LoVo (cell line): ENCODE measurements at places on chromosomes 3 and 15.

DNA sequence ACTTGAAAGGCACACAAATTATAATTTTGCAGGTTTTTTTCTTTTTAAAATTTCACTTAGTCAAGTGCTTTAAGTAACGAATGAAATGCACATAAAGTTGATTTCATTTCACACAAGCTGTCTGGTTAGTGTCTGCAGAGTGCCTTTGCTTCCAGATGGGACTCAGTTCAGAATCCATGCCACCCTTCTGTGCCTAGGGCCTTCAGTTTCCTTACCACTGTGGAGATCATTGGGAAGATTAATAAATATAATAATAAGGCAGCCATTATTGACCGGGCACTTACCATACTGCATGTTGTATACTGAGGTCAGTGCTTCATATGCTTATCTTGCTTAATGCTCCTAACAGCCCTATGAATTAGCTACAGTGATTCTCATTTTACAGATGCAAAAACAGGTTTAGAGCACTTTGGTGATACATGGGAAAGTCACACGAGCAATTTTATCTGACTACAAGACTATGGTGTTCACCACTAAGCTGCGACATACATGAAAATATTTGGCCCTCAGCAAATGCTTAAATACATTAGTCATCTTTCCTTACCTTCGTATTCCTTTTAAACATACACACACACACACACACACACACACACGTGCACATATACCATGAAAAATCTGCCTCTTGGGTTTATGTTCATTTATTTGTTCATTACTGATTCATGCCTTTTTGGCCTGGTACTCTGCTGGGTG, 3.1 kb downstream of the NMNAT3 start:
- DNase-seq, result no peak

DNA sequence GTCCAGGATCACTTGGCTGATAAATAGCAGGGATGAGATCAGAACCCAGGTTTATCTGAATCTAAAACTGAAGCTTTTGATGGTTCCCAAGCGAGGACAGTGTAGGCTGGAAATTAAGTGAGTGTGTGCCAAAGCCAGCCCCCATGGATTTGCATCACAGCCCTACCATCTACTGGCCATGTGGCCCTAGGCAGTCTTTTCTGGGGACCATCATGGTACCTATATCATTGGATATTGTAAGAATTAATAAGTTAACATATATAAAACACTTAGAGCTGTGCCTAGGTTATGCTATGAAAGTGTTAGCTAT, 32.8 kb upstream of the SSR3 start:
- no peak for DNase-seq

- no peak for DNase-seq
These were observed 545.6 kb upstream of the ZNF385D start for GRCh38 chr3:22296601-22297000.

DNA sequence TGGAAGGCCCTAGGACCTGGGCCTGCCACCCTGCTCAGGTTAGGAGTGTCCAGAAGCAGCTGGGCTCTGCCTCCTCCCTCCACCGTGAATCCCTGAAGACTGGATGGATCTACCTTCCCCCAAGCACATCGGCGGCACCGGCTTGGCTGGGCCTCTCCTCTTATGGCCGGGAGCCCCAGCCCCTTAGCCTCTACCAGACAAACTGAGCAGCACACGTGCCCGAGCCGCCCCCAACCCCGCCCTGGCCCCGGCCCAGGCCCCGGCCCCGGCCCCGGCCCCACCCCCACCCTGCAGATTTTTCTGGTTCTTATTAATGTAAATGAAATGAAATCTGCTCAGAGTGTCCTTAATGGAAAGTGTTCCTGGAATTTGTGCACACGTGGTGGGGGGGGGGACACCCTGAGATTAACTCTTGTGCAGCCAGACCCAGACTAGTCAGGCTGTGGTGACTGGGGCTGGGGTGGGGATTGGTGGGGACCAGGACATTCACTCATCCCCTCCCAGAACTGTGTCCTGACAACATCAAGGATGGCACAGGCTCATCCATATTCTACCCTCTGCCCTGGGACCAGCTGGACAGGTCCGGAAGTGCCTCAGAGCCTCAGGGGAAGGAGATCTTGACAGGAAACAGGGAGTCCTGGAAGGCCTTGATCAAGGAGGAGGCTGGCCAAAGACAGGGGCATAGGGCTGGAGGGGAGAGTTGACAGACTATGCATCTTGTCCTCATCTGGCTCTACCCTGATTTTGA, 30.9 kb upstream of the SEMA3F start:
- DNase-seq, result no peak

- no peak for DNase-seq
These were observed 71.9 kb downstream of the ARHGEF26 start for GRCh38 chr3:154193000-154193615.

DNA sequence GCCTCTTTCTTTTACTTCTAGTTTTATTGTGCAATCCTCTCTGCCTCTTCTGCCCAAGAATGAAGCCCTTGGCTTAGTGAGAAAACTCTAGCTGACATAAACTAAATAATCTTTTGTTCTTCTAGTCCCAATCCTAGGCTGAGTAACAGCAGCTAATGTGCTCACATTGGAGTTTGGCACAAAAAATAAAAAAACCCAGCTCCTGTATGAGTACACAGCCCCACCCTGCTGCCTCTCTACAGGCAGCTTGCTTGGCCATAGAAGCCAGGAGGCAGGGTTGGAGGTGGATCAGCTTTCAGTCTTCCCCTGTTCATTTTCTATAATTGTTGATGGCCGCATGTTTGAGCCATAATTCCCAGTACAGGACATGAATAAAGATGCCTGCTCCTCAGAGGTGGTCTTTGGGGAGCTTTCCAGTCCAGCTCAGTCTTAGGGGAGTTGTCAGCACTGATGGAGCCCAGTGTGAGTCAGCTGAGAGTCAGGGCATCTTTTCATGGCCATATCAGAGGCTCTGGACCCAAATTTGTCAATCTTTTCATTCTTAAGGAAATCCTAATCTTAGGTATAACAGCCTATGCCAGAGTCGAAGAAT, 46.7 kb downstream of the RTP1 start:
- no peak for DNase-seq

GRCh38 chr3:32457971-32458471, 44.6 kb downstream of the CMTM6 start:
- DNase-seq, result no peak

DNA sequence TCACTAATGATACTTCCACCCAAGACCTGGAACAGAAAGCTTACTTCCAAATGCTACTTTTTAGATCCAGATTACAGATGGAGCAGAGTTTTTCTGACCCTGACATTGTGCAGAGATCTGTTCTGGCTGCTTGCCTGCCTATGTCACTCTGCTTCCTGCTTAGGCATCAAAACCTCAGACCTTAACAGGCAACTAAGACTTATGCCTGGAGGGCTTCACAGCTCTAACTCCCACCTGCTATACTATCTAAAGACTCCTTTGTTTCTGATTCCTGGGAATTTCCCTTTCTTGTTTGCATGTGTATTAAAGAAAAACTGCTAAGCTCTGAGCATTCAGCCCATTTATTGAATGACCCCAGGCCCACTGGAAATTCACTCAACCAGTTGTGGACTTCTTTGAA, 157.4 kb upstream of the NPHP3 start:
- no peak for DNase-seq

DNA sequence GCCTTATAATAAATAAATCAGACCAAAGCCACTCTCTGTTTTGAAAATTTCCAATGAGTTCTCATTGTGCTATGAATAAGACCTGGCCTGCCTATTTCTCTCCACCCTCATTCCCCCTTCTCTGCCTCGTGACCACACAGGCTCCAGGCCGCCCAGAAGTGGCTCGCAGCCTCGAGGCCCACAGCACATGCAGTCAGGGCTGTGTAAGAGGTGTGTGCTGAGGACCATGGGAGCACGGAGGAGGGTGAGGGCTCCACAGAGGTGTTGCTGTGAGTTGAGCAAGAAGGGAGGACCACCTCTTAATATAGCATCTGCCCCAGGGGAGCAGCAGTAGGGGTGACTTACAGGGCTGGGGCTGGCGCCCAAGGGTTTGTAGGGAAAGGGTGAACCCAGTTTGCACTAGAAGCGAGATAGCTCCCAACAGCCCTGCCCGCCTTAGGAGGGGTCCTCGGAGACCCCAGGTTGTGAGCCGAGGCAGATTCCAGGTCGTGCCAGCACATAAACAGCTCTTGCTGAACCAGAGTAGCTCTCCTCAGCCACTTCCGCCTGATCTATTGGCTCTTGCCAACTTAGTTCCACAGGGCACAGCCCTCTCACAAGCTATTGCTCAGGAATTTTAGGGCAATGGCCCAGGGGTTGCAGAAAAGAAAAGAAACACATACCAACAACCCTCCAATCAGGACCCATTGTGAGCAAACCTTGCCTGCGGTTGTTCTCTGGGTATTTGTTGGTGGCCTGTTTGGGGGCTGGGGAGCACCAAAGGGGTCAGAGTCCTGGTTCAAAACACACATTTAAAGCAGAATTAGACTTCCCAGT, 117.7 kb downstream of the MYLK start:
- DNase-seq, result no peak

DNA sequence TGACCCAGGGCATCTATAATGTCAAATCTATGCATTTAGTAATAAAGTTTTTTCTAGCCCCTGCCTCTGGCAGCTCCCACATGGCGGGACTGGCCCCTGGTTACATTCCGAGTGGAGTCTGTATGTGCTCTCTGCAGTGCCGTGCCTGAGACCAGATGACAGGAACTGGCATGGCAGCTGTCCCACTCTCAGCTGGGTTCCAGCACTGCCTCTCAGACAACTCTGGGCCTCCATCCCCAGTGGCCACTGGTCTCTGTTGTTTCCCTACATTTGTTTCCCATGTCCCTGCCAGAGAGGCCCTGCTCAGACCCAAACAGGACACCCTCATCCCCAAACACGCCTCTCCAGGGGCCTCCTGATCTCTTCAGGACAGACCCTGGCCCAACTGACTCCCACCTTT, 109.3 kb downstream of the OCA2 start:
- no peak for DNase-seq

GRCh38 chr3:62655691-62656063, 219.5 kb downstream of the CADPS start:
- DNase-seq, result no peak

DNA sequence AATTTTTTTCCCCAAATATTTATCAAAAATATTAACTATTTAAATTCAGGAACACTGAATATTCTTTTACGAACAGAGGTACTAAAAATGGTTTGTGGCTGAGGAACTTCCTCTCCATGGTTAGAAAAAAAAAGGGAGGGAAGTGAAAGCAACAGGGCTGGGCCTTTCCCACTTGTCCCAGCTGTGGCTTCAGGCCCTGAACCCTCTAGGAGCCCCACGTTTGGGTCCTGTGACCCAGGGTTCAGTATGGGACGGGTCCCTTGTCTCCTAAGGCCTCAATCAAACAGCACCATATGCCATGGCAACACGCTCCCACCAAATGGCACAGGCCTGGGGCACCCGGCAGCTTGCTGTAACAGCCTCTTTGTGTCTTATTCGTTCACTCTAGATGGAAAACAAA, 32.4 kb downstream of the POC1A start:
- no peak for DNase-seq

DNA sequence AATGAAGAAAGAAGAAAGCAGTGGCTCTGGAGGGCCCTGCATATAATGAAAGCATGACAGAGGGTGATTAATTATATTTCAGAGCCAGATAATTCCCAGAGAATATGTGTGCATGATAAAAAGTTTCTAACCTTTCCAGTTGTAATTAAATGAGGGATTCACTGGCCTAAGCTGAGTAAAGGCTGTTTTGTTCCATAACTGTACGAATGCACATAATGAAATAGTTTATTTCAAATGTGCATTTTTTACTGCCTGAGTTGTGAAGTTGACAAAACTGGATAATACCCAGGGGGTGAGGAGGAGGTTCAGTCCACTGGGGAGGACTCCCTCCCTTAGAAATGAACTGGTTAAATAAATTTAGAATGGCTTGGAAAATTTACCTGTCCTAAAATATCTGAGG, 616.4 kb downstream of the TAFA4 start:
- DNase-seq, result no peak

- no peak for DNase-seq
These were observed 49.9 kb downstream of the ZNF621 start for GRCh38 chr3:40574661-40575060.

- DNase-seq, result no peak
These were observed 64.6 kb downstream of the ZIC4 start for GRCh38 chr3:147341727-147342126.

- DNase-seq, result peak; percentile 18
These were observed 9.9 kb downstream of the KY start for GRCh38 chr3:134640872-134641470.

DNA sequence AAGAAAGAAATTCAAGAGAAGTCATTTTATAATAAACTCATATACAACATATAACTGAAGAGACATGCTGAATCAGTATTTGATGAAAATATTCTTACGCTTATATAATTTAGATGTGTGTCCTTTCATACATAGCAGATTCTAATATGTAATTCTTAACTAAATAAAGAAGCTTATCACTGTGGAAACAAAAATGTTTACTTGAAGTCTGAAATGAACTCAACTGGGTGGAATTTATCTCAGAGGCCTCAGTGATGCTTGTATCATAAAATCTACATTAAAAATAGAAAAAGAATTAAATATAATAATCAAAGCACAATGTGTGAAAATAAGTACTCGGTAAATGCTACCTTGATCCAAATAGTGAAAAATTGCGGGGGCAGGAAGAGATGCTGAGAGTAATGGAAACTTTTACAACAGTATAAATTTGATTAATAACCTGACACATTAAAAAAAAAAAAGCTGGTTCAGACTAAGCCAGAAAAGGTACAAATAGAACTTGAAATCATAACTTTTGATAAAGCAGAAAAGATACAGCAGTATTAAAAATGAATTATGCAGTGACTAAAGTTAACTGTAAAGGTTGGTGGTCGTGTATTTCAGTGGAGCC, 12.0 kb upstream of the CBLB start:
- no peak for DNase-seq

DNA sequence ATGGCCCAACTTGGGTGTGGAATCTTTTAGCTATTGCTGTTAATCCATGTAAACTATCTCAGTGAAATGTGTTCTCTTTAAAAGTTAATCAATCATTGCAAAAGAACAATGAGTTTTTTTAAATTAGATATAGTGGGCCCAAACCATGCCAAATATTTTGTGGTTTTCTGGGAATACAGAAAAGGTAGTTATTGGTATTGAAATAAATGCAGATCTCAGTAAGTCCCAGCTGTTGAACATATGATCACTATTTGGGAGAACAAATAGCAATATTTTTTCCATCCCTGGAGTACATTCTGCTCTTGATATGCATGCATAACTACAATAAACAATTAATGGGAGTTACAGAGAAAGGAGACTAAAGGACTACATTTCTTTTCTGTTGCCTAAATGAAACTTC, 36.0 kb upstream of the LEKR1 start:
- DNase-seq, result no peak

DNA sequence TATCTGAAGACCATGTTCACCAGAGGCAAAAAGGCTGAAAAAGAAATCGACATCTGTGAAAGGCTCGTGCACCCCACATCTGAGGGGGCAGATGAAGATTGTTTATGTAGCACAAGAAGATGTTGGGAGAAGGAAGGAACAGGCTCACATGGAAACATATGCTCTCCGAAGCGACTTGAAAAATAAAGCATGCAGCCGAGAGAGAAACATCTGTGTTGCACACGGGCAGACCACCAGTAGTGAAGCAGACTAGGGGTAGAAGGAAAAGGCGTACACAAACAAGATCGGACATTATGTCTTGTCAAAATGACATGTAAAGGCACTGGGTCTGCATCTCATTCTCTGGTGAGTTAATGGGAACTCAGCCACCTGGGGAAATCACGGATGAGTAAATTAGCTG, 356.5 kb downstream of the ZIC4 start:
- no peak for DNase-seq
